Thymus (tissue), 14 donors: ENCODE measurements at places on chromosomes 2 and 18. TPM values are rescaled to one million over a fixed set of nuclear protein-coding genes. Genes with fewer than 3 reads are reported as not detected.

Gene ASXL3
- 0.42 TPM for total RNA-seq

Gene NXPH2
- total RNA-seq: 1.3 TPM

Gene IL1F10
- not detected for total RNA-seq

Gene GCG
- total RNA-seq: 1.7 TPM

Gene CD28
- 42.8 TPM for total RNA-seq

Gene TDRD15
- 0.05 TPM for total RNA-seq

Gene LRP1B
- total RNA-seq: 0.28 TPM

Gene FEV
- total RNA-seq: not detected

Gene CSRNP3
- 1.7 TPM for total RNA-seq

Gene SLC9A4
- total RNA-seq: 0.05 TPM

Gene CAPN14
- 0.52 TPM for total RNA-seq

Gene OTOS
- 0.38 TPM for total RNA-seq

Gene POTEF
- total RNA-seq: not detected

Gene IL36B
- total RNA-seq: not detected

Gene ZFAND2B
- total RNA-seq: 57.8 TPM

Gene ATP5MC3
- 209 TPM for total RNA-seq

Gene CPLX4
- 0.05 TPM for total RNA-seq

Gene SRD5A2
- 0.28 TPM for total RNA-seq

Gene DAPL1
- 2.9 TPM for total RNA-seq

Gene ALPI
- total RNA-seq: 0.19 TPM
